Activated T-cell treated with anti-CD3 and anti-CD28 coated beads for 1 hour (primary cell): ENCODE measurements at places on chromosomes 3 and 15.

DNA sequence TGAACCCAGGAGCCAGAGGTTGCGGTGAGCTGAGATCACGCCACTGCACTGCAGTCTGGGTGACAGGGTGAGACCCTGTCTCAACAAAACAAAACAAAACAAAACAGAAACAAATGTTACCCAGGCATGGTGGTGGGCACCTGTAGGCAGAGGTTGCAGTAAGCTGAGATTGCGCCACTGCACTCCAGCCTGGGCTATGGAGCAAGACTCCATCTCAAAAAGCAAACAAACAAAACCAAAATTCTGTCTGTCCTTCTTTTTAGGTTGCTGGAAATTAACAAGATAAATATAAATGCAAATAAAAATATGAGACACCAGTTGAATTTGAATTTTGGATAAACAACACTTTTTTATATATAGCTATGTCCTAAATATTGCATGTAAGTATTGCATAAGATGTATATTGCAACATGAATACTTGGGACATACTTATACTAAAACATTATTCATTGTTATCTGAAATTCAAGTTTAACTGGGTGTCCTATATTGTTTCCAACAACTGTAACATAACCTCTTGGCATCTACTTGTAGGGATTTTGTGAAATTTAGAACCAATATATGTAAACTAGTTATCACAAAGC lies 4.7 kb upstream of the CEP97 start:
- no peak for DNase-seq

DNA sequence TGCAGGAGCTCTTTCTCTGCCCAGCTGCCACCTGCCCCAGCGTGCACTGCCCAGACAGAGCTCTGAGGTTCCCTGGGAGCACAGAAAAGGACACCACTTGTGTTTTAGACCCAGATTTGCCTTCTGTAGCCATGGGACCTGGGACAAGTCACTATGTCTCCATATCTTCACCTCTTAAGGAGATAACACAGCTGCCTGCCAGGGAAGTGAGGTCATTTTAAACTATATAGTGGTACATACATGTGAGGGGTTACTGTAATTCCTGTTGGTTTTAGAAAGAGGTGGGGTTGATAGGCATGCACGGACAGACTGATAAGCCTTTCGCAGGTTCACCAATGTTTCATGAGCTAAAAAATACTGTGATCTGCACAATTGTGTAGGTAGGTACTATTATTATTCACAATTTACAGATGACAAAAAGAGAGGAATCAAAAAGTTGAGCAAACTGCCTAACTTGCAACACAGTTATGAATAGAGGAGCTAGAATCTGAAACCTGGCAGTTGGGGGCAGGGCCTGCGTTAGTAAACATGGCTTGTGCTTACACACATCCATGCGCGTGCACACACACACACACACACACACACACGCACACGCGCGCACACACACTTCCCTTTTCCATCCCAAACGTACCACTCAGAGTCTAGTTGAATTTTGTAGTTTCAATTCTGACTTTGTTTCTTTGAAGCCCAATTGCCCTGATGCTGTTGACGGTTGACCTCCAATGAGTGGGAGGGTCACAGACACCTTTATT lies 193.6 kb downstream of the FAM43A start:
- no peak for DNase-seq

GRCh38 chr3:119177321-119177720 lies 3.9 kb downstream of the UPK1B start:
- no peak for DNase-seq

DNA sequence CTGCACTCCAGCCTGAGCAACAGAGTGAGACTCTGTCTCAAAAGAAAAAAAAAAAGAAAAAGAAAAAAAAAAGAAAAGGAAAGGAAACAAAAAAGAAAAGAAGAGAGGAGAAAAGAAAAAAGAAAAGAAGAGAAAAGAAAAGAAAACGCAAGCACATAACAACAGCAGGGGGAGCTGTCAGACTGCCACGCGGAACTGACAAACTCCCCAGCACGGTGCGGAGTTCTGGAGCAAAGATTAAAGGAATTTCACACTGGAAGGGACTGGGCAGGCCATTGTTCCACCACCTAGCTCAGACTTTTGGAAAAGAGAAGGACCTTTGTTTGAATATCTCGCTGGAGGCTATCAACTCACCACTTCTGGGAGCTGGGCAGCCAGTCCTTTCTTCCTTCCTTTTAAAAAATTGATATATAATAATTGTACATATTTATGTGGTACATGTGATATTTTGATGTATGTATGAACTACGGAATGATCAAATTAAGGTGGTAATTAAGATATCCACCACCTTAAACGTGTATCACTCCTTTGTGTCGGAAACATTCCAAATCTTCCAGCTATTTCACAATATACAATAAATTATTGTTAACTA lies 40.5 kb downstream of the DPPA2 start:
- DNase-seq = no peak

DNA sequence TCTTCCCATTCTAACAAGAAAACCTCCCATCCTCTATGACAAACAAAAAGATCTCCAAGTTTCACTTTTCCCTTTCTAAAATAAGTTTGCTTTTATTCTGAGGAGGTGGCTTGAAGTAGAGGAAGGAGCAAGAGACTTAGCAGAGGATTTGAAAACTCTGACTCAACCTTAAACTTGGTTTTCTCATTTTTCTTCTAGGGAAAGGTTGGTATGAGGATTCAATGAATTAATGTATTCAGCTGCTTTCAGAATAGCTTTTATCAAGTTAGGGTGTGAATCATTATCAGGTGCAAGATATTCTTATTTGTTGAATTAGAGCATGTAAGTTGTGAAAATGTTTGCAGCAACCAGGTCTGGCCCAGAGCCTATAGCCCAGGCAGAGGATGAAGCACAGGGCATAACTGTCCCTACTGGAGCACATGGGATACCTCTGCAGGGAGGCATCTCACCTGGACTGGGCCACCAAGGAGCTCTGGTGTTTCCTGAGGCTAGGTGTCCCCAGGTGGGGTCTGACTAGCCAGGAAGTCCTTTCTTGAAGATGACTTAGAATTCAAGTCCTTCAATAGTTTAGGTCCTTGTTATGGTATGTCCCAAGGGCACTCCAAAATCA lies 42.3 kb downstream of the SATB1 start:
- DNase-seq = no peak

DNA sequence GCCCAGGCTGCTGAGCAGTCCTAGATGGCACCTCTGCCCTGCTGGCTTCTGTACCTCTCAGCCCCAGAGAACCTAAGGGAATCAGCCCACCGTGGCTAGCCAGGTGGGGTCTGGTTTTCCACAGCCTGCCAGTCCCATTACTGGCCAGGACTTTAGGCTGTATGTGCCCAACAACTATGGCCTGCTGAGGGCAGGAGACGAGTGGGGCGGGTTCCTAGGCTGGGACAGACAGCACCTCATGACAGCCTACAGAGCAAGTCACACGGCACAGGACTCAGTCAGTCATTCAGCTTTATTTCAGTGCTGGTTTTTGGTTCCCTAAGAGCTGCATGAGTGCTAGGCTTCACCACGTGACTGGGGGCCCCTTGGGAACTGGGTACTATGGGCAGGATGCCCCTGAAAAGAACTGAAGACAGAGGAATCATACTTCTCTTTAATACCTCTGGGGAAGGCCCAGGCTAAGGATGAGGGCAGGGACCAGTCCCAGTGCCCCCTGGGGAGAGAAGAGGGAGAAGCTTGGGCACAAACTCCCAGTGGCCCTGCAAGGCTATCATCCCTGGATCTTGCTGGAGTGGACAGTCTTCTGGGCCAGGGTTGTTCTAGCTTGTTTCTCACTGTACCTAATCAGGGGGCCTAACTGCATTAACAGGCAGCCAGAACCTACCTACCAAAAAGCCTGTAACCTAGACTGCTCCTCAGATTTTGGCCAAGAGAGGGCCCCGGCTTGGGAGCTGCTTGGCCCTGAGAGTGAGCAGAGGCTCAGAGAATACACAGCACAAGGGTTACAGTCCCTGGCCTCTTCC lies 14.8 kb downstream of the CLK3 start:
- DNase-seq = no peak

DNA sequence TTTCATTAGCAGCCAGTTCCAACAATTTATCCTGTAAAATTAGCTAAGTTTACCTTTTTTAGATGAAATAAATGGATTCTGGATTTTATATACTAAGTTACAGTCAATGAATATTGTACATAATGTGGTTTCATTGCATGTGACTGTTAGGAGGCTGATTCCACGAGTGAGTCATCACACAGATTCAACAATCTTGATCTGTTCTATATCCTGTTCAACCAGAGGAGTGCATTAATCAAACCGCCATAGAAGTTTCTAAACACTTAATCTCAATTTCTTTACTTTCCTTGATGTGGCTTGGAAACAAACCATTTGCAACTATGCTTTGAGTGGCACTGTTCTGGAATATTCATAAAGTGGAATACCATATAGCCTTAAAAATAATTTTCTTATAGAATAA lies 15.3 kb downstream of the DNAJC13 start:
- DNase-seq = no peak

- DNase-seq = no peak
Observed at GRCh38 chr3:80338366-80338765, 570.6 kb upstream of the ROBO1 start.

DNA sequence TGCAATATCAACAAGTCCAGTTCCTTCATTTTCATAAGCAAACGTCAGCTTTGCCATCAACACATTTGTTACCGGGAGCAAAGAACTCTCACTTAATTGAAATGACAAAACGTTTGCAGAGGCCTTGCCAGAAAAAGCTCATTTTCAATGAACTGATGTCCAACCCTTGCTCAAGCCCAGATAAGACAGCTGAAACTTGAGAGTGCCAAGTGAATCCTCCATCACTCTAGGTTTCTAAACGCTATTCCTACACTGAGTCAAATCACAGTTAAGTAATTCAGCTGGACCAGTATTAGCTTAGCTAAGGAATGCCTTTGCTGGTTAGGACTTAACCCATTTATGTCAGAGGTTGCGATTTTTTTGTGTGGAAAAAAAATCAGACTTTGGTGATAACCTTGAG lies 11.5 kb downstream of the CHSY1 start:
- DNase-seq = no peak

GRCh38 chr15:74529921-74530320 lies 11.1 kb upstream of the ARID3B start:
- no peak for DNase-seq

DNA sequence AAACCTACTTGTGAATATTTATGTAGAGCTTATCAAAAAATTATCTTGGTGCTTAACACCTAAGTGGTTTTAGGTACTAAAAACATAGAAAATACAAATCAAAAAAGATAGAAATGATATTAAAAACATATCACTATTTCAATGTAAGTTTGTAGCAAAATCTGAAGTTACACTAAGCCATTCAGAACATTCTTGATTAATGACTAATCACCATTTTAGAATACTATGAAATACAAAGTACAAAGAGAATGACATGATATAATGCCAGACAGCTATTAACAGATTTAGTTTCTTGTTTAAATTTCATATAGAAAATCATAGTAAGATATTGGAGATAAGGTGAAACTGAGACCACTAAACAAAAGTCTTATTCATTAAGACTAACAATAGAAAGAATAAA lies 169.7 kb upstream of the AGTR1 start:
- no peak for DNase-seq

- no peak for DNase-seq
Observed at GRCh38 chr15:38271895-38272294, 19.3 kb downstream of the SPRED1 start.

DNA sequence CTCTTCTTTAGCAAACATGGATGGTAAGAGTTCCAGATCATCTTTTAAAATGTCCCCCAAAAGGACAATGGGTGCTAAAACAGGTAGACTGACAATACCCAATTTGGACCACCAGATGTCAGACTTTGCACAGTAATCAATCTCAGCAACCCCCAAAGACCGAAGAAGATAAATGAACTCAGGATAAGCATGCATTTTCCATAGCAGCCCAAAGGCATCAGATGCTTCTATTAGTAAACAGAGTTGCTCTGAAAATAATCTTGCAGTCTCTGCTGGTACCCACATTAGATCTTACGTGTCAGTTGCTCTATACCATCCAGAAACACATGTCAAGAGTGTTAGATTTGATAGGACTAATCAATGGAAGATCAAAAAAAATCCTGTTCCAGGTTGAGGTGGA lies 20.6 kb downstream of the MYH15 start:
- no peak for DNase-seq

- no peak for DNase-seq
Observed at GRCh38 chr3:134430174-134430573, 55.6 kb downstream of the ANAPC13 start.

GRCh38 chr3:80526153-80526552 lies 758.4 kb upstream of the ROBO1 start:
- no peak for DNase-seq

DNA sequence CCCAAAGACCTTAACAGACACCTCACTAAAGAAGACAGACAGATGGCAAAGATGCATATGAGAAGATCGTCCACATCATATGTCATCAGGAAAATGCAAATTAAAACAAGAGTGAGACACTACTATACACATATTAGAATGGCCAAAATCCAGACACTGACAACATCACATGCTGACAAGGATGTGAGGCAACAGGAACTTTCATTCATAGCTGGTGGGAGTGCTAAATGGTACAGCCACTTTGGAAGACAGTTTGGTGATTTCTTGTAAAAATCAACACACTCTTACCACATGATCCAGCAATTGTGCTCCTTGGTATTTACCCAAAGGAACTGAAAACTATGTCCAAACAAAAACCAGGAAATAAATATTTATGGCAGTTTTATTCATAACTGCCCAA lies 17.6 kb downstream of the CHDH start:
- no peak for DNase-seq

DNA sequence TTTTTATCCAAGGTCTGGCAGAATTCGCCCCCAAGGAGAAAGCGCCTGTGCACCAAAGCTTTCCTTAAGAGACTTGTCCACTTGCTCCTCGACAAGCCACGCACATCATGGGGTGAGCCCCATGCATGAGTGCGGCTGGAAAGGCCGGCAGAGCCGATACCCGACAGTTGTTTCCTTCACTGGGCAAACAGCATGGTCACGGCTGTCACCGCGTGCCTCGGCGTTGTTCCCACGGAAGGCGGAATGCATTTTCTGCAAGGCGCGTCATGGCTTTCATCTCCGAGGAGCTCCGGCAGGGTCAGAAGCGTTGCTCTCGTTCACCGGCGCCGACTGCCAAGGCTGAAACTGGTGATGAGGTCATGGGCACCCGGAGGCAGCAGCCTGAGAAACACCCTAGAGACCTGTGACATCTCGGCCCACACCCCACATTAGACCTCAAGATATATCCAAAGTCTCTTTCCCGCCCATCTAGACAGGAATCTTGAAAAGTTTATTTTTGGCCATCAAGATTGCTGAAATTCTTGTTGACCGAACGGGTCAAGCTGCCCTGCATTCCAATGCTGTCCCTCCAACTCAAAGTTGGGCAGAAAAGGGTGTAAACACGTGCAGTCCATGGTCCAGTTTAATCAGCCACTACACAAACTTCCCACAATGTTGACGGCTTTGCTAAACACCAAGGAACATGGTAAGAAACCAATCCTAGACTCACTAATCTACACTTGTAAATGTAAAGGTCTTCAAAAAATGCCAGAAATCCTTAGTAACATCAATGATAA lies 604 bp upstream of the TJP1 start:
- no peak for DNase-seq

- no peak for DNase-seq
Observed at GRCh38 chr15:70342141-70342540, 244.4 kb upstream of the TLE3 start.

GRCh38 chr3:101632586-101632985 lies 44.3 kb downstream of the ZBTB11 start:
- no peak for DNase-seq
